ENCODE measurements at places on chromosomes 16 and 17.

DNA sequence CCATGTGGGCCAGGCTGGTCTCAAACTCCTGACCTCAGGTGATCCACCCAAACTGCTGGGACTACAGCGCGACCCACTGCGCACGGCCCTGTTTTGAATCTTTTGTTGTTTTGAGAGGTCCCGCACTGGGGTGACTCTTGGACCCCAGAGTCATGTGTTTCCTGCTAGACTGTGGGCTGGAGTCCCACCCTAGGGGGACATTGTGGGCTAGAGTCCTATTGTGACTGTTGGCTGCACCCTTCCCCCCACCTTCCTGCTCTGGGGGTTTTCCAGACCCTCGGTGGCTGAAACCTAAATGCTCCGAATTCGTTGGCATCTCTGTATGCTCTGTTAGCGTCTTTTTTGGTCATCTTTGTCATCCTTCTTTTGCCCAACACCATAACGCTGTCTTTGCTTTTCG lies 16.0 kb downstream of the NUPR1 start:
- no peak for DNase-seq

GRCh38 chr17:3335876-3336275 lies 37.7 kb upstream of the OR3A1 start:
- DNase-seq = no peak

- no peak for DNase-seq
Observed at GRCh38 chr16:67213197-67214019, 13.5 kb upstream of the TMEM208 start.

GRCh38 chr17:45848868-45849535 lies 4.3 kb downstream of the SPPL2C start:
- no peak for DNase-seq

- no peak for DNase-seq
Observed at GRCh38 chr17:34670618-34671017, 91.2 kb downstream of the TMEM132E start.

- no peak for DNase-seq
Observed at GRCh38 chr16:85613604-85614337, 649 bp downstream of the GSE1 start.

DNA sequence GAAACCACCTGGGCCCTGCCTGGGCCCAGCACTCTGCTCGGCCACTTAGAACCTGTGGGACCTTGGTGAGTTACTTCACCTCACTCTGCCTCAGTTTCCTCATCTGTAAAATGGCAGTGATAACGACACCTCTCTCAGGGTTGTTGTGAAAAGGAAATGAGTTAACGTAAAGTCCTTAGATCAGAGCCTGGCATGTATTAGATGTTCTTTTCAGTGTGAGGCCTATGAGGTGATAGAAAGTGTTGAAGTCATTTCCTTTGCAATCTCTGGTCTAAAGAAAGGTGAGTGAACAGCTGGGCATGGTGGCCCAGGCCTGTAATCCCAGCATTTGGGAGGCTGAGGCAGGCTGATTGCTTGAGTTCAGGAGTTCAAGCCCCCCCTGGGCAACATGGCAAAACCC lies 51.7 kb upstream of the LGALS9 start:
- no peak for DNase-seq

DNA sequence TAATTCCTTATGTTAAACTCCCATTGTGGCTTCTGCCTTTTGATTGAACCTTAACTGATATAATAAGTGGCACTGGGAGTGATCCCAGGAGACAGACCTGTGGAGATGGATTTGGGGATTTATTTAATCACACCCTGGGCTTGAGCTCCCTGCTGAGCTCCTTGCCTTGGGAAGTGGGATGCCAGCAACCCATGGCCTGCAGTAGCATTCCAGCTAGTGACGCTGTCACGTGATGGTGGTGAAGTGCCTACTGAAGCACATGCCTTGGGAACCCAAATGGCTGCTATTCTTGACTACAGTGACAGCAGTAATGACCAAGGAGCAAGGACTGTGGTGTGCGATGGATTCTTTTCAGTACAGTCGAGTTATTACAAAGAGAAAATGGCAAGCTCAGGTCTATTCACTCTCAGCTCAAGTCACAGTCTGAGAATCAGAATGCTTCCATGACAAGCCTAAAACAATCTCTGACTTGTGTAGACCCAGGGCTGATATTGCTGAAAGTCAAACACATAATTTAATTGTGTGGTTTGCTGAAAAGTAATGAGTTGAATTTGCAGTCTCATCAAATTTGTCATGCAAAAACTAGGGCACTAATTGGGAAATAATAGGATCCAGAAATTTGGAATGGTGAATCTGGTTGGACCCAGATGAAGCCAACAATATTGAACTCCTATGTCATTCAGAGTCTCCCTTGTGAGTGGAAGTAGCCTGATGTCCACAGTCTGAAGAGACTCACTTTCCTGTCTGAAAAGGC lies 47.1 kb downstream of the BCL7C start:
- no peak for DNase-seq

Data from GM19239 (cell line).